Upper lobe of right lung (tissue), 1 donor: ENCODE measurements at places on chromosomes 6 and 20.

DNA sequence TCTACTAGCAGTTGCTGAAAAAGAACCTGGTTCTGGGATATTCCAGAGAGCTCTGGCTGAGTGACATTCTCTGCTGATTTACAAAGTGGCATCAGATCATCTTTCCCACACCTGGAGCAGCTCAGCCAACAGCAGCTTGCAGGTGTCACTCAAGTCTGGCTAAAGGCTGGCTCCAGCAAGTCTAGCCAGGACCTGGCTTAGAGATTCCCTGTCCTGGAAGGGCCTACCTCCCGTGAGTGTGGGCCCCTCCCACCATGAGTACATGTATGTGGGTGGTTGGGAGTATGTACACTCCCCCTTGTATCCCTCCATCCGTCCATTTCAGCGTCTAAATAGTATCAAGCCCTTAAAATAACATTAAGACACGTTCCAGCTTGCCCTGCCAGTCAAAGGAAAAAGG is 539.3 kb upstream of the ID4 start:
- no peak for DNase-seq

DNA sequence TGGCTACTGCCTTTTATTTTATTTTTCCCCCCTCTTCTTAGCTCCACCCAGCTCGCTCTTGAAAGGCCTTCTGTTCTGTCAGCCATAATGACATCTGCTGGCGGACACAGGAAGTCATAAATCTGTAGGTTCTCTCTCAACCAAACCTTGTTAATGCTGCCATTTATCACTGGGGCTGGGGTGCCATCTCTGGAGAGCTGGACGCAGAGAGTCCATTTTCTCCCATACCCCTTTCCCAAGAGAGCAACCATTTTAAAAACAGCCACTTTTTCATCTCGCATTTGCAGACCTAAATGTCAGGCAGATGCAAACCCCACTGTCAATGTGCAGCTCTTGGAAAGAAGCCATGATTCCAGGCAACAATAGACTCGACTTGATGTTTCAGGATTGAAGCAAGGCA is 13.0 kb upstream of the TSHZ2 start:
- DNase-seq: no peak

DNA sequence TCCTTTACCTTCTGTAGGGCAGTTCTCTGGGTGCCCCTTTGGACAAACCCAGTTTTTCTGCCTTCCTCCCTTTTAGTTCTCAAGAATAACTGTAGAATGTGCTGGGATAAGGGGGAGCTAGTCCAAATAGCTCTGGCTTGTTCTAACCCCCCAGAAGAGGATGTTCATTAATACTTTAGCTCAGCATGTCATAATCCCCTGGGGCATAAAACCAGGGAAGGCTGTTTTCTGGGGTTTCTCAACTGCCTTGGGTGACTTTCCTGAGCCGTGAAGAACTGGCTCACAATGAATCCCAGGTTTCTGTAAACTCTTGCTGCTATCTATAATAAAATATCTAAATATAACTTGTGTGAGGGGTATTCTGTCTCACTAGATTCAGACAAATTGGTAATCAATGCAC is 44.5 kb upstream of the RNF217 start:
- DNase-seq: no peak

DNA sequence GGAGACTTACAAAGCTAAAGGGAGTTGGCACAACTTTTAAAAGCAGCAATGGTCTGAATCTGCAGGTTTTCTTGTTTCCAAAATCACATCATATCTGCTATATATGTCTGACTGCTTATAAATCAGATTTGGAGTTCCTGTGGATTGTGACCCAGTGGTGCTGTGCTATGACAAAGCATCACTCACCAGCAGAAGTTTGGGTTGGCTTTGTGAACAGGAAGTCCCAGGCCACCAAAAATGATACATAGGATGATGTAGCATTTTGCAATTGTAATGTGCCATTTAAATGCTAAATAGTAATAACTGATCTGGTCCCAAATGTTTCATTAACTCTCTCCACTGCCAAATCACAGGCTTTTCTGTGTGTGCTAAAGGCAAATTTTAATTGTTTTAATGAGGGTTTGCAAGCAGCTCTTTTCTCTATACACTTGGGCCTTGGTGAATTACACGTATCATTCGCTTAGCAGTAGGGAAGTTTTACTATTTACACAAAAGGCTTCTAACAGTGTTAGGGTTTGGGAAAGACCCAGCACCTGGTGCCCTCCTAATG is 60.8 kb downstream of the SYNDIG1 start:
- DNase-seq: no peak

- no peak for DNase-seq
Observed at GRCh38 chr6:18262702-18263417, 1.5 kb downstream of the DEK start.

DNA sequence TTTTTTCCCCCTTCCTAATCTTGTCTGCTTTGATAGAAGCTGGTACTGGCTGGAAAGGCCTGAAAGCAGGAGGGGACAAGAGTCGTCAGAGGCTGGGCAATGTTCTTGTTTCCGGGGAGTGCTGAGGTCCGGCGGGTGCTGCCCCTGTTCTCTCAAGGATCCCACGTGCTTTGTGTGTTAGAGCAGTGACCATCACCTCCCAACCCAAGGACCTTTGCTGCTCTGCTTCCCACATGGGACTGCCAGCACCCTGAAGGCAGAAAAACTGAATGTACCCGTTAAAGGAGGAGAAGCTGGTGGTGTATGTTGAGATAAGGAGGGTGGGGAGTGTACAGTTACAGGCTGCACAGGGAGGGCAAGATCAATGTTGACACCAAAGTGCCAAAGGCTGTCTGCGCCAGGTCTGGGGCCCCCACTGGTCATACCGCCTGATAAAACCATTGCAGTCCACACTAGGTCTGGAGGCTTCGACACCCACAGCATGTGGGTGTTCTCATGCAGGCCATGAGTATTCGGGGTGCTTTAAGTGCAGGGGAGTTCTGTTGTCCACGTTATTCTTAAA is 15.0 kb downstream of the C20orf173 start:
- no peak for DNase-seq

DNA sequence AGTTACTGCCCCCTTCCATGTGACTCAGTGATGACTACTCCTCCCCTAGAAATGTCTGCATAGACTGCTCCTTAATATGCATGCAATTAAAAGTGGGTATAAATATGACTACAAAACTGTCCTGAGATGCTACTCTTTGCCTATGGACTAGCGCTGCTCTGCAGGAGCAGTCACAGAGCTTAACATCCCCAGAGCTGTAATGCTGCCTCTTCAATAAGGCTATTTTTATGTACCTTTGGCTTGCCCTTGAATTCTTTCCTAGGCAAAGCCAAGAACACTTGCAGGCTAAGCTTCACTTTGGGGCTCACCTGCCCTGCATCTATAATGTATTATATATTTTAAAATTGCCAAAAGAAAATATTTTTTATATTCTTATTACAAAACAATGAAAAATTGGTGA is 299.1 kb downstream of the CLVS2 start:
- no peak for DNase-seq

- DNase-seq: no peak
Observed at GRCh38 chr6:128284128-128284527, 236.3 kb downstream of the PTPRK start.

DNA sequence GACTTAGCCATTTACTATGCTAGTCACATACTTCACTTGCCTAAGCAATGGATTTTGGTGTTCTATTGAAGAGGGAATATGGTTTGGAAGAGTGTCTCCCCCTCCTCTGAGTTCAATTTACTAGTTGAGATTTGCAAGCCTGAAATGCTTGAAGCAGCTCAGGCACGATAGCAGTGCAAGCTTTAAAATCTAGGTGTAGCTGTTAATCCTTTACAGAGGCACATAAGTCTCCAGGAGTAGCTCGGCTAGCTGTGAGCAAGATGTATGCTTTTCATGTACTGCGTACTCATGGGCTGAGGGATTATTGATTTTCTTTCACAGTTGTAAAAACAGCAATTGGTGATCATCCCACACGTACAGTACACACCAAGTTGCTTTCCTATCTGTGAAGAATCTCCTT is 726 bp downstream of the FLRT3 start:
- DNase-seq: no peak

GRCh38 chr6:69988458-69989126 is 122.2 kb downstream of the COL19A1 start:
- no peak for DNase-seq

DNA sequence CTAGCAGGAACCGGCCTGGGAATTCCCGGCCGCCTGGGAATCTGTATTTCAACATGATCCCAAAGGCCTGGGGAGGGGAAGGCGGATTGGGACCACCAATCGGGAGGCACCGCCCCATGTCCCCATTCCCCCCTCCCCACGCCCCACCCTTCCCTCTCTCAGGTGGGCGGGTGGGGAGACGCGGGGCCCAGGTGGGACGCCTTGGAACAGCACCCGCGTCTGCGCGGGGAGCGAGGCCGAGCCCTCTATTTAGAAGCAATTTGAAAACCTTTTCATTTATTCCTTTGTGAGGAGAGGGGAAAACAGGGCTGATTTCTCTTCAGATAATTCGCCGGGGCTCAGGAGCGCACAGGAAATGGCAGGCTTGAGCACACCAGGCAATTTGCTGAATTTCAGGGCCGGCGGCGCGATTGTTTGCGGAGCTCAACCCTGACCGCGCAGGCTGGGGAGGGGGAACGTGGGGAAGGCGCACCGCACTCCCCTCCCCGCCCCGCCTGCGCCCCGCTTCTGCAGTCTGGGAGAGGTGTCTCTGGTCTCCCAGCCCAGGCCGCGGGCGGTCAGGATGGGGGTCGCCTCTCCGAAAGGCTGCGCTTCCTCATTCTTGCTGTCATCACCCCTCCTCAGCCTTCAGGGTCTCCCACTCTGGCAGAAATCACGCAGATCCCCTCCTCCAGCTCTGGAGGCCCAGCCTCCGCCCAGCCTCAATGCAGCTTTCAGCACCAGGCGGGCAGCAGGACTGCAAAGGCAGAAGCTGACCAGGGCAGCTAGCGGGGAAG is 170.0 kb downstream of the GRM4 start:
- peak; percentile 52 for DNase-seq

DNA sequence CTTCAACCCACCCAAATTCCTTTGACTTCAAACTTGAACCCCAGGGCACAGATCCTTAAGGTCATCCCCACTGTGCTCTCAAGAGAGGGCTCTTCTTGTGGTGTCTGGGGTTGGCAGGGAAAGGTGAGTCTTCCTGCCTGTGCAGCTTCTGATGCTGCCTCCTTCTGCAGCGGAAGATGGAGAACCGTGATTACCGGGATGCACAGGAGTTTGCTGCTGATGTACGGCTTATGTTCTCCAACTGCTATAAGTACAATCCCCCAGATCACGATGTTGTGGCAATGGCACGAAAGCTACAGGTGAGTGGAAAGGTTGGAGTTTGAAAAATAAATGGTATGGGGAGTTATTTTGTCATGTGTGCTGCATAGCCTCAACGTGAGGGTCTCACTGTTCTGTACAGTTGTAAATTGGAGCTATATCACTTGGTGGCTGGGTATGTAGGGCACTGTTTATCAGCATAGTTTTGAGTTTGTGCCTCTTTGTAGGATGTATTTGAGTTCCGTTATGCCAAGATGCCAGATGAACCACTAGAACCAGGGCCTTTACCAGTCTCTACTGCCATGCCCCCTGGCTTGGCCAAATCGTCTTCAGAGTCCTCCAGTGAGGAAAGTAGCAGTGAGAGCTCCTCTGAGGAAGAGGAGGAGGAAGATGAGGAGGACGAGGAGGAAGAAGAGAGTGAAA is 9.0 kb downstream of the BRD2 start:
- no peak for DNase-seq

GRCh38 chr20:14036567-14036966 is 41.3 kb downstream of the MACROD2 start:
- DNase-seq: no peak

DNA sequence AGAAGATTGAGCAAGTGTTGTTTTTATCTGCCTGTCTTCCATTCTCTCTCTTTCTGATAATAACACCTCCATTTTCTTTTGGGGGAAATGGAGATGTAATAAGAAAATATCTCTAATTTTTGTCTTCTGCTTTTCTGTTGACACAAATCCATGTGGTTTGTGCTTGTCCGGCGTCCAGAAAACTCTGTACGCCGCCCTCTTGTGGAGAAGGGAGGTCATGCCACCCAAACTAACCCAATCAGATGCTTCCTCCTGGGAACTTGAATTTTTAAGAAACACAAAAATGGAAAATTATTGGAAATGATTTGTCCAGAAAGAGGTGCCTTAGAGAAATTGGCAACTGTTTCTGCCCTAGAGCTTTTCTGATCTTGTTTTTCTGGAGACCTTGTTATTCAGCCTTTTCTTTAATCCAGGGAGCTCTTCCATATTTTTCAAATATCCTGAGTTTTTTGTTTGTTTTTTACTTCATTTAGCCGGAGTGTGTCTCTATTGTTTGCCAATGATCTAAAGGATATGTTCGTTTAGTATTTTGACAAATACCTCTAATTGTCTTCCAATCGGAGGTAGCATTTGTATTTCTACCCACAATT is 17.8 kb upstream of the FNDC1 start:
- DNase-seq: no peak

DNA sequence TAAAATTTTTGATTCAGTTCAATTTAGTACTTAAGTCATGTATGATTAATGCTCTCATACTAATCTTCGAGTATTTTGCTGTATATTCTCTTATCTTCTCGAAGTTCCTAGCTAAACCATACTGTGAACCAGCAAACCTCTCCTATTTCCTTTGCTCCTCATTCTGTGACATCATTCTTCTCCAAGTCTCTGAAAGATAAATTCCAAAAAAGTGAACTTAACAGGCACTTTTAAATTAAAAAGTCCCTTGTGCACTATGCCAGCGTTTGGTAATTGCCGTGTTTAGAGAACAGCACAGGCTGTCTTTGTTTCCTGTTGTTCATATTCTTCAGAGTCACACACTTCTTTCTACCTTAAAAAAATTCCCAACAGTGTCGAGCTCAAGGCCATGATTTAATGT is 188.4 kb upstream of the PHACTR1 start:
- no peak for DNase-seq
